ENCODE measurements at places on chromosomes 3 and 15.
A peak's percentile ranks its signal among the peaks of the same experiment; 100 is the strongest.

DNA sequence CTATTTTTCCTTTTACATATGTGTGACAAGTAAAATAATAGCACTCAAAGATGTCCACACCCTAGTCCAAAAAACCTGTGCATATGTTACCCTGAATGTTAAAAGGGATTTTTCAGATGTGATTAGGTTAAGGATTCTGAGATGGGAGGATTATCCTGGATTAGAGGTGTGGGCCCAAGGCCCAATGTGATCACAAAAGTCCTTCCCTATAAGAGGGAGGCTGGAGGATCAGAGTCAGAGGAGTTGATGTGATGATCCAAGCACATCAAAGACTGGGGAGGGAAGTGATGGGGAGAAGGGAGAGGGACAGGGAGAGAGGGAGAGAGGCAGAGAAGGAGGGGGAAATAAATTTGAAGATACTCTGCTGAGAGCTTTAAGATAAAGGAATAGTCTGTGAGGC, 512.6 kb downstream of the PLOD2 start:
- no peak for DNase-seq

DNA sequence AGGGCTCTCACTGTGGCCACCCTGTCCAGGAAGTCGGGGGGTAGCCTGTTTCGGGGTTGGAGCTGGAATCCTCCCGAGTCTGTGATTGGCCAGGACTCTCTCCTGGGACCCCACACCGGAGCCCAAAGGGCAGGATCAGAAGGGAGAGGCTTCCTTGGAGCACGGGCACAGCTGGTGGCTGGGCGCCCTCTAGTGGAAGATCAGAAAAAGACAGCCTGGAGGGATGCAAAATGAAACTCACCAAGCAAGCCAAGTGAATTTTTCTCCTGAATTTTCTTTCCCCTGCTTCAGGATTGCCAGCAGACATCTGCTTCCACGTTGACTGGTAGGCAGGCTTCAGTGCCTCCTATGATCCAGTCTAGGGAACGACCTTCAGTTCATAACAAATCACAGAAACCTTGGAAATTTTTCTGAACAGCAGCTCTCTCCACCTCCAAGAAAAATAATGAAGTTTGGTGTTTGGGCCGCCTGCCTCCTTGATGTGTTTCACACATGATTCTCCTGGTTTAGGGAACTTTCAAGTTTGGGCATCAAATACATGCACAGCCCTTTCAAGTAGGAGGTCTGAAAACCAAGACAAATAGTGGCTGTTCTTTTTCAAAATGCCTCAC, 224.6 kb downstream of the VPS13C start:
- peak; percentile 6 for DNase-seq

- no peak for DNase-seq
Measured at GRCh38 chr15:60699845-60700244, 220.9 kb upstream of the ICE2 start.

- no peak for DNase-seq
Measured at GRCh38 chr3:140077406-140077805, 142.4 kb downstream of the CLSTN2 start.

GRCh38 chr3:133924041-133924440, 28.4 kb upstream of the RAB6B start:
- DNase-seq = no peak

DNA sequence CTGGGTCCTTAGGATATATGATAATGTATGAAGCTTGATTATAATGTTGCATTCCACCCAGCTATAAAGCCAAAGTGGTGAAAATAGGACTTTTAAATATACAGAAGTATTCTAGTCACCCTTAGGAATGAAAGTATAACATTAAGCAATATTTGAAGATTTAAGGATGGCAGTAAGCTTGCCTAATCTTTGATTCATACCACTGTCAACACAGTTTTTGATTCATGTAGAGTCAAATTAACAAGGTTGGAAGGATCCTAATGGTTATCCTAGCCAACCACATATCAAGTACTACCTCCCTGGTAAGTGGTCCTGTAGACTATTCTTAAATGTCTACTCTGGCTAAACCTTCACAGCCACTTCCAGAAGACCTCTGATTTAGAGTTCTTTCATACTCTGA, 18.6 kb downstream of the ARIH1 start:
- DNase-seq = no peak

GRCh38 chr15:76905855-76906254, 715 bp upstream of the SCAPER start:
- no peak for DNase-seq

DNA sequence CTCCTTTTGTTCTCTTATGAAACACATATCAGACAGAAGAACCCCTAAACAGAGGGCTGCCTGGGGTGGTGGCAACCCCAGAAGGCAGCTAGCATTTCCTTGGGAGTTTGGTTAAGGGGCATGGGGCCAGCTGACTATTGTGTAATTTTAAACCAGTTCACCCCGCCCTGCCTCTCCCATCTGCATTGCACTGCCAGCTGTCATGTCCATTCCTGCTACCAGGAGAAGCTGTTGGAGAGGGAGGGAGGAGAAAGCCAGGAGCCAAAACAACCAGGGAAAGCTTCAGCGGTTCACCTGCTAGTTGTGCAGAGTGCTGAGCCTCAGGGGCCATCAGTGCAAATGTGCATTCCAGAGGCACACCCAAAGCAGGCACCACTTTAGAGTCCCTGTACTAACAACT, 47.6 kb upstream of the ATP1B3 start:
- no peak for DNase-seq

Data from stimulated activated CD4-positive, alpha-beta T cell treated with anti-CD3 and anti-CD28 coated beads, TNF-alpha, amount 100 ng/mL, for 1 hour (primary cell).